LNCaP clone FGC (cell line): ENCODE measurements at places on chromosomes 3 and 15.

DNA sequence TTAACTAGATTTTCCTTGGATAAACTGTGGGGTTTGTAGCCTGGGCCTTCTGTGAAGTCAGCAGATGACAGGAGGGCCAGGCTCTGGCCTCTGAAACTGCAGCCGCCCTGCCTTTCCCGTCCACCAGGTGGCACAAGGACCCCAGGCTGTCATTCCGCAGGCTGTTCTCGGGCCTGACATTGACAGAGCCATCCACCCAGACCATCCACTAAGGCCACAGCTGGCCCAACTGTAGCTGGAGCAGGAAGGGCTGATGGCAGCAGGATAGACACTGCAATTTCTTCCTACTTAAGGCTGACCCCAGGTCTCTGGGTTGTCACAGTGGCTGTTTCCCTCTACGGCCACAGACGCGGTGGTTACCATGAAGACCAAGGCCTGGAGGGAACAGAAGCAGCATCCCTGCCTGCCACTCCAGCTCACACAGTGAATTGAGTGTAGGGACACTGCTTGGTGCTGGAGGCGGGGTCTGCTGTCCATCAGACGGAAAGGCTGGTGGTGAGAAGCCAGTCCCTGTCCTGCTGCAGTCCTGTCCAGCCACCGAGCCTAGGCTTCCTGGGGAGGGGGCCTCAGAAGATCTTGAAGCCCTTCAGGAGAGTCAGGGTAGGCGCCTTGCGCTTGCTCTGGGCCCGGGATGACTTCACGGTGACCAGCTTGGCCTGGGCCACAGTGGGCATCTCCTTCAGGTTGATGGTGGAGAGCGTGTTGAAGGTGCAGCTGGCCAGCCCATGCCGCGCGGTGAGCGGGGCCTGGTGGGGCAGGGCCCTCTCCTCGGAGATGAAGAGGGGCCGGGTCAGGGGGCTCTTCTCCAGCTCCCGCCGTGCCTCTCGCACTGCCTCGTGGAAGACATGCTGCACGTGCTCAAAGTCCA is 9.4 kb downstream of the SLC51B start:
- peak; percentile 23 for DNase-seq

DNA sequence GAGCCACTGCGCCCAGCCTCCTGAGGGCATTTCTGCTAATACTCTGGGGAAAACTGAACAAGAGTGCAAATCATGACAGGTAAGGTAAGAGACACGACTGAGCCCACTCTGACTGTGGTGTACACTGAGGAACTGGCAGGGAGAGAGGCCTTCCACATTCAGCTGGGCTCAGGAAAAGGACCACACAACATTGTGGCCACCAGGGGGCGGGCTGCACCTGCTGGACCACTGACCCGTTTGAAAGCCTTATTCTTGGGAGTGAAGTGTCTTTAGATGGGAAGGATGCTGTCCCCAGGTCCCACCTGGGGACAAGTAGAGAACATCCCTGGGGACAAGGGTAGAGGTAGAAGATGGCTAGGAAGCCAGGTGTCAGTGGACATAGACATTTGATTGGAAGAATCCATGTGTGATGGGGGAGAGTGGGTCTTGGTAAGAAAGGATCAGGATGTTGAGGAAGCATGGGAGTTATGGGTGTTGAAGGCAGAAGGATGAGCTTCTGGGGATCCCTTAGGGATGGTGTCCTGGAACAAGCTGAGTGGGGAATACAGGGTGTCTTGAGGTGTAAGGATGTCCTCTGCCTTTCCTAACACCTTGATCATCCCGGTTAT is 6.2 kb upstream of the CTDSPL start:
- DNase-seq: no peak

- no peak for DNase-seq
Observed at GRCh38 chr15:82846621-82847020, 37.2 kb downstream of the WHAMM start.

- no peak for DNase-seq
Observed at GRCh38 chr3:138125548-138126221, 6.5 kb downstream of the A4GNT start.

DNA sequence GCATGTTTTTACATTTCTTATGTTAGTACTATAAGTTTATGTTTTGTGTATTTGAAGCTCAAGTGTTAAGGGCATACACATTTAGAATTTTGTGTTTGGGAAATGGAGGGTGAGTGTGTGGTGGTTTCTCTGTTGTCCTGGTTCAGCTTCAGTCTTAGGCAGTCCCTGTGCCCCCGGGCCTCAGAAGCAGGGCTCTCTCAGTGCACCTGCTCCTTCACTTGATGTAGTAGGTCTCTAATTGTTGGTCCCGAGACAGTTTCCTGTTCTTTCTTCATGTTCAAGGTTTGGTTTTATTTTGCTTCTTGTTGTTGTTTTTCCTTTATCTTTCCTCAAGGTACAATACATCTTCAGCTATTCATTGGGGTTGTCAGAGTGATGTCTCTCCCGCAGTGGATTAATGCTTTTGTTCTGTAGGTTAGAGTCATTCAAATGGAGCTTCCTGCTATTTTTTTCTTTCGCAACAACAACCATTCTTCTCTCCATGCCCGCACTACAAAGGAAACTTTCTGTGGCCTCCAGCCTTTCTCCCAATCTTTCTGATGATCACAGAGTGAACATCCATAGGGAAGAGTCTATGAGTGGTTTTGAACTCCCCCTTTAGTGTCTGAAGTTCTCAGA is 177.8 kb upstream of the GOLGA6L4 start:
- DNase-seq: no peak

DNA sequence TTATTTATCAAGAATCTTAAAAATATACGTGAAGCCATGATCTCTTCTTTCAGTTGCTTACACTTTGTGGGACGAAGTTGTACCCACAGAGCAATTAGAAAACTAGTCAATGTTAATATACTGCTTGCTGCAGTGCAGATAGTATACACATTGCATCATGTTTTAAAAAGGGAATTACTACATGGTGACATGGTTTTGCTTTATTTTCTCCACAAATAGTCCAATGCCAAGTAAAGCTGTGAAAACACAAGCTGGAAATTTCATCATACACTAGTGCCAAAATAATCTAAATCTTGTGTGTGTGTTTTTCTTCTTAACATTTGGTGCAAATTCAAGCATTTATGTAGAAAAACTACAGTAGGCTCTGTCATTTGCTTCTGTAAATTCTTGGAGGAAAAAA is 233.0 kb downstream of the EPHA3 start:
- DNase-seq: no peak

DNA sequence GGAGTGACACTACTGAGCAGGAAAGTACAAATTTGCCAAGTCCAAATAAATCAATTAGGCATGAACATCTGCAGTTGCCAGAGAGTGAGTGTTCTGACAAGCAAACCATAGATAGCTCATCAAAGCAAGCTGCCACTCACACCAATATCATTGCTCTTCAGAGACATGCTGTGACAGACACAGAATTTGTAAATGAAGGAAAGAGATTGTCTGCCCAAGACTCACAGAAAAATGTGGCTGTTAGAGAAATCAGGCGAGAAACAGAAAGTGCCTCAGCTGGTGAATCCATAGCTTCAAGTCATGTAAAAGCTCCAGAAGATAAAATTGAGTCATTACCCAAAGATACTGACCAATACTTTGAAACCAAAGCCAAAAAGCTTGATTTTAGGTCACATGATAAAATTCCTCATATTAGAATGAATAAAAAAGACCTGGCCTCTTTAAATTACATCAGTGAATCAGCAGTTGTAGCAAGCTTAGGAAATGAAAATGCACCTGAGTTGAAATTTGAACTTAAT is 50.8 kb downstream of the CRYBG3 start:
- no peak for DNase-seq

GRCh38 chr3:45564172-45564571 is 30.4 kb upstream of the LIMD1 start:
- no peak for DNase-seq

DNA sequence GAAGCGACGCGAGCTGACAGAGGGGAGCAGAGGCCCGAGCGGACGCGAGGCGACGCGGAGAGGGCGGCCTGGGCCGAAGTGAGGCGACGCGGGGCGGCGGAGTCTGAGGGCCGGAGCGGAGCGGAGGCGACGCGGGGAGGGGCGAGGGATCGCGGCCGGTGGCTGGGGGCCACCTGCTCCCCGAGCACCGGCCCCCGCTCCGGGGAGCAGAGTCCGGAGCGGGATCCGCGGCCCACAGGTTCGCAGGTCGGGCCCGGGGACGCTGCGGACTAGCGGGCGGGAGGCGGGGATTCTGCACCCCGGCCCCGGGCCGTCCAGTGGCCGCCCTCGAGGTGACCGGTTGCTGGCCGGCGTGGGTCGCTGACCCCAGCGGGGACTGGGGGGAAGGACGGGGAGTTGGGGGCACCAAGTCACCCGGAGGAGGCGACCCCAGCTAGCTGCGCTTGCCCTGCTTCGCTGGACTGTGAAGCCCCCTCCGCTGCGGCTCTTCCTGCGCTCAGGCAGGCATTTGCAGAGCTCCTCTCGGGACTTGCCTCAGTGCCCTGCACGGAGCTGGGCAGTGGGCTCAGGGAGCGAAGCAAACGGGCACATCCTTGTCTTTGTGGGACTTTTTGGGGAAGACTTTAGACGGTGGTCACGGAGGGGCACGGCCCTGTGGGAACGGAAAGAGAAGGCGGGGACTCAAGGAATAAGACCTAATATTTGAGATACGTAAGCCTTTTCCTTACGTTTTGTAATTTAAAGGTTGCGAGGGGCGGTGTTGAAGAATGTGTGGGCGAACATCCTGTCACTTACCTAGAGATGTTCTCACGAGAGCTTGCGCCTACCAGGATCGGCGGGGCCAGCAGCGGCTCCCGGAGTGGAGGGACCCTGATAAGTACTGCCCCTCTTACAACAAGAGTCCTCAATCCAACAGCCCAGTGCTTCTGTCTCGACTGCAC is 566 bp downstream of the HMCES start:
- DNase-seq: no peak

- DNase-seq: no peak
Observed at GRCh38 chr3:108333961-108334360, 37.6 kb downstream of the HHLA2 start.

- no peak for DNase-seq
Observed at GRCh38 chr15:45548753-45549520, 26.4 kb upstream of the SLC30A4 start.

GRCh38 chr3:126858887-126859286 is 124.0 kb upstream of the PLXNA1 start:
- DNase-seq: no peak

GRCh38 chr15:66620744-66621344 is 55.0 kb upstream of the LCTL start:
- no peak for DNase-seq

GRCh38 chr3:31412832-31413231 is 119.9 kb upstream of the STT3B start:
- DNase-seq: no peak

- DNase-seq: no peak
Observed at GRCh38 chr3:120772081-120772480, 29.5 kb downstream of the GTF2E1 start.

- DNase-seq: no peak
Observed at GRCh38 chr15:70309716-70310115, 212.0 kb upstream of the TLE3 start.

DNA sequence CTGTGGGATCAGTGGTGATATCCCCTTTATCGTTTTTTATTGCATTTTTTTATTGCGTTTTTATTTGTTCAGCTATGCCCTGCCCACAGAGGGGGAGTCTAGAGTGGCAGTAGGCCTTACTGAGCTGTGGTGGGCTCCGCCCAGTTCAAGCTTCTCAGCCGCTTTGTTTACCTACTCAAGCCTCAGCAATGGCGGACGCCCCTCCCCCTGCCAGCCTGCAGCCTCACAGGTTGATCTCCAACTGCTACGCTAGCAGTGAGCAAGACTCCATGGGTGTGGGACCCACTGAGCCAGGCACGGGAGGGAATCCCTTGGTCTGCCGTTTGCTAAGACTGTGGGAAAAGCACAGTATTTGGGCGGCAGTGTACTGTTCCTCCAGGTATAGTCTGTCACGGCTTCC is 500.6 kb upstream of the MCTP2 start:
- DNase-seq: no peak

DNA sequence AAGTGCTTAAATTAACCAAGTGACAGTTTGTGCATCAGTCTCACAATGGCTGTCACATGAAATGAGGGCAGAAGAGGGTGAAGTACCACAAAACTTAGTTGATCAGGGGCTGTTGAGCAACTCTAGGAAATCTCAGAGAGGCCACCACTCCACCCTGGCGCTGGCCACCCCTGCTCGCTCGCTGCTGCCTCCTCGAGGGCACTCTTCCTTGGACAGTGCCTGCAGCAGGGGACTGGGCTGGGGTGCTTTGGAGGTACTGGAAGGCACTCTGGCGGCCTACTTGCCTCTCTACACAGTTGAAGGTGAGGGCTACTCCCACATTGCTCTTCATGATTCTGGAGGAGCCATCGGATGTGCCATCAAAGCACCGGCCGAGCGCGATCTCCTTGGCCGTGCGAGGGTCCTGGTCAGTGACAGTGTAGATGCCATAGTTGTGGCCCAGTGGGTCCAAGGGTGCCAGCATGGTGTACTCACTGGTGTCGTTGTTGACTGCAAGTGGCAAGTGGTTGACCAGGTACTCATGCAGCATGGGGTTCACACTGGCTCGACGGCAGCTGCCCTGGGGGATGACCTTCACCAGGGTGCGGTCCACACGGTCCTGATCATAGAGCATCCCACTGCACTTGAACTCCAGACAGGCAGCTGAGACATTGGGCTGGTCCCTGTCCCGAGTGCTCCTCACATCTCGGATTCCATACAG is 11.6 kb upstream of the CLPX start:
- DNase-seq: no peak

- no peak for DNase-seq
Observed at GRCh38 chr15:73930790-73931281, 4.6 kb downstream of the LOXL1 start.

DNA sequence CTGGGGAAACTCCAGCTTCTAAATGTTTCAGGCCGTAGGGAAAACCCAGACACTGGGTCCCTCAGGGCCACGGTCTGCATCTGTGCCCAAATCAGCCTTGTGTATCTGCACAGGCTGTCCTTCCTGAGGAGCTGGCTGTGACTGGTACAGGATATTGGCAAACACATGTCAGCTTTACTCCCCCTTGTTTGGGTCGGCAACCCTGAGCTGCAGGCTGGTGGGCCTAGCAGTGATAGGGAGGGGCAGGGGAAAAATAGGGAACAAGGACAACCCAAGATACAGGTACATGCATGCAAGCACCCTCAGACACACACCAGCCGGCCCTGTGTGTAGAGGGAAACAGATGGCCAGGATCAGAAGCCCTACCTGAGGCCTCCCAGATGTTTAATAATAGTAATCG is 28.7 kb upstream of the HCN4 start:
- DNase-seq: no peak

GRCh38 chr3:19967812-19968211 is 20.9 kb downstream of the RAB5A start:
- no peak for DNase-seq

GRCh38 chr3:174466471-174467054 is 392.6 kb upstream of the NAALADL2 start:
- DNase-seq: no peak

DNA sequence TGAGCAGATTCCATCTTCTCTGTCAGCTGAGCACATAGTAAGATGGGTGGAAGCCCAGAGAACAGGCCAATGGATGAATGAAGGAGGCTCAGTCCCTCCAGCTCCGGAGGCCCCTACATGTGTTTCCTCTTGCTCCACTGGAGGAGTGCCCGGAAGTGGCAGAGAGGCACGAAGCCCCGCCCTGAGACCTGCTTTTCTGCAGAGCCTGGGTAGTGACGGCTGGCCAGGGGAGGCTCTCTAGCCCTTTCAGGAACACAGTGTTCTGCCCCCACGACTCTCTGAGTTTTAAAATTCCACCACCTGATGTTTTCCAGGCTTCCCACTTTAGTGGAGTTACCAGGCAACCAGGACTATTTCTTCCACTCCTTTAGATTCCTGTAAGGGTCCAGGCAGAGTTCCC is 149.4 kb upstream of the SLC6A11 start:
- no peak for DNase-seq

GRCh38 chr15:73006523-73006922 is 45.7 kb upstream of the NEO1 start:
- DNase-seq: no peak

- DNase-seq: no peak
Observed at GRCh38 chr3:97658668-97659285, 105.8 kb upstream of the ARL6 start.
